ENCODE measurements at places on chromosomes 12 and 14.

DNA sequence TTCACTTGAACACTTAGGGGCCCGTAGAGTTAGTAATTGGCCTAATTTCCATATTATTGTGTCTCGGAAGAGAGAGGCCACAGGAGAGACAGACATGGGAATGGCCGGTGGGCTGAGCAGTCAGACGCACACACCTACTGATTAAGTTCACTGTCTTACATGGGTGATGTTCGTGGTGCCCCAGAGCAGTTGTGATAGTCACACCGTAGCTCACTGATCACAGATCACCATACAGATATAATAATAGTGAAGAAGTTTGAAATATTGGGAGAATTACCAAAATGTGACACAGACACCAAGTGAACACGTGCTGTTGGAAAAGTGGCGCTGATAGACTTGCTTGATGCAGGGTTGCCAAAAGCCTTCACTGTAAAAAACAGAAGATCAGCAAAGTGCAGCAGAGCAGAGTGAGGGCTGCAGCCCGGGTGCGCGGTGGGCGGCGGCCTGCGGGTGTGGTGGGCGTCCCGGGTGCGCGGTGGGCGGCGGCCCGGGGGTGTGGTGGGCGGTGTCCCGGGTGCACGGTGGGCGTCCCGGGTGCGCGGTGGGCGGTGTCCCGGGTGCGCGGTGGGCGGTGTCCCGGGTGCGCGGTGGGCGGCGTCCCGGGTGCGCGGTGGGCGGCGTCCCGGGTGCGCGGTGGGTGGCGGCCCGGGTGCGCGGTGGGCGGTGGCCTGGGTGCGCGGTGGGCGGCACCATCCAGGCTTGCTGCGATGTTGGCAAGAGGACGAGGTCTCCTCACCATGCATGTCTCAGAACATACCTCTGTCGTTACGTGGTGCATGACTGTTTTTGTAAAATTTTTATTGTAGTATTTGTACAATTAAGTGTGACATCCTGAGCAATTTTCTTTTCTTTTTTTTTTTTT lies 34.3 kb upstream of the TEX22 start:
- no peak for DNase-seq

- no peak for DNase-seq
Measured at GRCh38 chr14:75339059-75339458, 60.4 kb downstream of the FOS start.

GRCh38 chr12:4267704-4268328 lies 5.7 kb upstream of the CCND2 start:
- no peak for DNase-seq

- DNase-seq = no peak
Measured at GRCh38 chr12:94149781-94150239, 1.4 kb downstream of the PLXNC1 start.

DNA sequence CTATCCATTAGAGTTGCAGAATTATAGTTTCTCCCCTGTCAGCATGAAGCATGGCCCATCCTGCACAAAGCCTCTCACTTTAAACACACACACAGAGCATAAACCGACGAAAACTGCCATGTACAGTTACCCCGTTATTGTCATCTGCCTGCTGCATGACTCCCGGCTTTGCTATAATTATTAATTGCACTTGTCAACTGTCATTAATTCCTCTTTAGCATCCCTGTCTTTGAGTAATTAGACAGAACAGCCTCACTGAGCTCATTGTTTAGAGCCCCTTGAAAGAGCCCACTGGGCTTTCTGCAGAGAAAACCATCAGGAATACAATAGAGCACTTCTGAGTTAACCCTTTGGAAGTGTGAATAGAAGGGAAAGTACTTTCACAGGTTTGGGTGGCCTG lies 307.2 kb upstream of the SOX5 start:
- DNase-seq = no peak

DNA sequence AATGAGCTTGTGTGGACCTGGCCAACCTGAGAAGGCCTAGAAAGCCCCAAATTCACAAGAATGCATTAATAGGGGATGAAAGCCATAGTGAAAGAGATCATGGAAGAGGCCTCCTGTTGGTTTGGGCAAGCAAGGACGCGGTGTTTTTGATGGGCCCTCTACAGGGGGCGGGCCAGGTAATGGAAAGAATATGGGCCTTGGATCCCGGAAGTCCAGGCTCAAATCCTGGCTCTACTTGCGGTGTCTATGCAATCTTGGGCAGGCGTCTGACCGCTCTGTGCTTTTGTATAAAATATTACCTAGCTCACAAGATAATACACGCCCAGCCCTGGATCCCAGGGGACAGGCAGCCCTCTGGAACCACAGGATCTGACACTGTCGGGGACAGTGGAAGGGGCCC lies 41.1 kb upstream of the CLMN start:
- DNase-seq = no peak

- DNase-seq = no peak
Measured at GRCh38 chr12:51631591-51631990, 40.6 kb downstream of the SCN8A start.

- peak; percentile 71 for DNase-seq
Measured at GRCh38 chr12:107912421-107913004, 138.0 kb downstream of the ASCL4 start.

DNA sequence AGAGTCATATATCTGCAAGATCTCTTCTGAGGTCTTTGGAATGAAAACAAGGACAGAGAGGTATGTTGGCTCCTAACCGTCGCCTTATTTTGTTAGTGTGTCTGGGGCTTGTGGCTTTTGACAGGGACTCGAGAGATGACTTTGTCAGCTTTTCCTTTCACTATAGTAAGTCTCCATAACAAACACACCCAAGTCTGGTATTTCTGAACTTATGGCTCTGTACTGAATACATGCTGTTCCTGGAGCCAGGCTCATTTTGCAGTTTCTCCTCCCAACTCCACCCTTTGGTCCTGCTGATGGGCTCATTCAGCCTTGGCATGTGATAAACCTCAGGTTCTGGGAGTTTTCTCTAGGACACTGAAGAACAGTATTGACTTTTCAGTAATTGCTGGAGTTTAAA lies 27.7 kb upstream of the TMED10 start:
- DNase-seq = no peak

- DNase-seq = no peak
Measured at GRCh38 chr12:58557171-58557570, 363.1 kb downstream of the LRIG3 start.

DNA sequence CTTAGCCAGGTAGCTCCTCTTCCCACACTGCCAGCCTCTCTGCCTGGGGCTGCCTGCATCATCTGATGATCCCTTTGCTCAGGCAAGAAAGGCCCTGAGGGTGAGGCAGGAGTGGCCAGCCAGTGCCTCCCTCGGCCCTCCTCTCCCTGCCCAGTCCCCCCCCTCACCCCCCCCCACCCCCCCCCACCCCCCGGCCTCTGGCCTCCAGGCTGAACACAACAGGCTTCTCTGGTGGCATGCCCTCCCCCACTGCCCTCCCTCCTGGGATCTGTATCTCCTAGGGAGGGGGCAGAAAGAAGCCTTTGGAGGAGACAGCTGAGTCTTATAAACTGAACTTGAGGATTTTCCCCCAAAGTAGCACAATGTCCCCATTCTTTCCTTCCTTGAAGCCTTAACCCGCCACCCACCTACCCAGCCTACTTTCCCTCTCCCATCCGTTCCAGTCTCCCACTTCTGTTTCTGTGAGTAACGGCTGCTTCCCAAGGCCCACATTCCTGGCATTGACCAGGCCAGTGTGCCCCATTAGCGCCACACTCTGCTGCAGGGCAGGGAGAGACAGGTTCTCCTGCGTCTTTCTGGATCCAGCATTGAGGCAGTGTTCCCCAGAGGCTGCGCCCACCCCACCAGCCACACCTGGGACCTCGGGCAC lies 82.1 kb downstream of the B4GALNT3 start:
- DNase-seq = no peak

- no peak for DNase-seq
Measured at GRCh38 chr14:29908652-29909577, 18.7 kb downstream of the PRKD1 start.

GRCh38 chr14:105499256-105500035 lies 8.4 kb downstream of the TEDC1 start:
- DNase-seq = no peak

DNA sequence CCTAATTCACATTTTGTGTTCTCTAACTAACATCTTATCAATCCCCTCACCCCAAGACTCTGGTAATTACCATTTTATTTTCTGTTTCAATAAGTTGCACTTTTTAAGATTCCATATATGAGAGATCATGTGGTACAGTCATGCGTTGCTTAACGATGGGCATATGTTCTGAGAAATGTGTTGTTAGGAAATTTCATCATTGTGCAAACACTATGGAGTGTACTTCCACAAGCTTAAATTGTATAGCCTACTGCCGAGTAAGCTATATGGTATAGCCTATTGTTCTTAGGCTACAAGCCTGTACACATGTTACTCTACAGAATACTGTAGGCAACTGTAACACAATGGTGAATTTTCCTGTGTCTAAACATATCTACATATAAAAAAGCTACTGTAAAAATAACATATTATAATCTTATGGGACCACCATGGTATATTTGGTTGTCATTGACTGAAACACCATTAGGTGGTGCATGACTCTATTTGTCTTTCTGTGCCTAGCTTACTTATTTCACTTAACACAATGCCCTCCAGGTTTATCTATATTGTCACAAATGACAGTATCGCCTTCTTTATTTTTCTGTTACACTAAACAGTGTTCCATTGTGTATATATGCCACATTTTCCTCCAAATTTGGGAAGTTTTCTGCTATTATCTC lies 473.4 kb upstream of the LMO3 start:
- DNase-seq = no peak

- DNase-seq = no peak
Measured at GRCh38 chr14:86935241-86935885, 1057.6 kb downstream of the GALC start.

- no peak for DNase-seq
Measured at GRCh38 chr12:29610473-29611170, 113.1 kb upstream of the OVCH1 start.

- DNase-seq = no peak
Measured at GRCh38 chr14:99806836-99807235, 13.6 kb downstream of the EML1 start.

DNA sequence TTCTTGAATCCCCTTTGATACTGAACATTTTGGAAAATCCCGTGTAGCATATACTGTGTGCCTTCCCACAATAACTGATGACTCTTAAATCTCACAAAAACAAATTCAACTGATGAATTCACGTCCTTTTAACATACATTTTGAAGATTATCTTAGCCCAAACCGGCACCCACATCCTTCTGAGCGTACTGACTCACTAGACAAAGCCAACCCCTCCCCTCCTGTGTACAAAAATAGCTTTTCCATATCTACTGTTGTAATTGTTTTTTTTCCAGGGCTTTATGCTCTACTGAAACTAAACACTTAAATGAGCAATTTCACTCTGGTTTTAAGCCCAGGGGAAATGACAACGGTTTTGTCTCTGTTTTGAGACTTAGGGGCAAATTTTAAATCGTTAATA lies 109.4 kb upstream of the ATF7IP start:
- no peak for DNase-seq

GRCh38 chr12:5260086-5260485 lies 171.8 kb upstream of the NTF3 start:
- DNase-seq = no peak

GRCh38 chr14:58549105-58549757 lies 88.5 kb upstream of the DACT1 start:
- no peak for DNase-seq

- no peak for DNase-seq
Measured at GRCh38 chr12:122200541-122201175, 2.9 kb upstream of the B3GNT4 start.

- no peak for DNase-seq
Measured at GRCh38 chr12:6279631-6280030, 30.9 kb upstream of the PLEKHG6 start.

DNA sequence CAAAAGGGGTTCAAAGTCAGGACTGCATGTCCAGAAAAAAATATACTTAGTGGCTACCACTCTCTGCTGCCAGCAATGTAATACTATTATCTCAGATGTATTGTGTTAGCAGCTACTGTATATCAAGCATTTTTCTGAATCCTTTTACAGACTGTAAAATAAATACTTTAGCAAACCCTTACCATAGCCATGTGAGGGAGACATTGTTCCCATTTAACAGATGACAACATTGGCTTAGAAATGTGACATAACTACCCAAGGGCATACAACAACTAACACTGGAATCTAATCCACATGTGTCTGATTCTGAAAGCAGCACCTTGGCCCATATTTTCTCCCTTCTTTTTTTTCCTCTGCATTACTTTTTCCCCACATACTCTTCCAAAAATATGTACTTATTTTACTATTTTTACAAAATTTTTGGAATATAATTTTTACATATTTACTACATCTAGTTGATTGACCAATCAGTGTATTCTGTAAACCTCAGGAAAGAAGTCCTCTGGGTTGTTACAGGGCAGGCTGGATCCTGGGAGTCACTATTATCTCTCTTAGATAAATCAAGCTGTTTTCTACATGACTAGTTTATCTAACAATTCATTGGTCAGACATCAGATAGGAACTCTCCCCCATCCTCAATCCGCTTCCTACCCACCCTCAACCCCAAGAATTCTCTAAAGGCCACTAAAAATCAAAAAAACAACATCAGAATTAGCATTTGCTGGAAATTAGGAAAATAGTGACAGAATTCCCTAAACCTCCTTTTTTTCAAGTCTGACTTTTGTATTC lies 154.1 kb downstream of the BTG1 start:
- no peak for DNase-seq

DNA sequence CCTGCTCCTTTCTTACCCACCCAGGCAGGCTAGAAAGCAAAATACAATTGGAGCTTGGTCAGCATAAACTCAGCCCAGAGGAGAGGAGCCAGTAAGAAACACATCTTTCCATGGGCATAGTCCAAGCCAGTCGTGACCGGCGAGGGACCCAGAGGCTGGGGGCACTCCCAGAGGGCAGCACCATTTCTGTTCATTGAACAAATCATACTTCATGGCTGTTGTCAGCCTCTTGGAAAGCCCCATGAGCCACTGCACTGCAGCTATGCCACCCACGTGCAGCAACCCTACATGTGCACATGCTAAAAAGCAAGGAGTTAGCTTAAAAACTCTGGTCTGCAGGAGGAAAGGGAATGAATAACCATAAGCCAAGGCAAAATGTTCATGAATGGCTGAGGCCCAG lies 90.0 kb upstream of the CDKN3 start:
- no peak for DNase-seq

DNA sequence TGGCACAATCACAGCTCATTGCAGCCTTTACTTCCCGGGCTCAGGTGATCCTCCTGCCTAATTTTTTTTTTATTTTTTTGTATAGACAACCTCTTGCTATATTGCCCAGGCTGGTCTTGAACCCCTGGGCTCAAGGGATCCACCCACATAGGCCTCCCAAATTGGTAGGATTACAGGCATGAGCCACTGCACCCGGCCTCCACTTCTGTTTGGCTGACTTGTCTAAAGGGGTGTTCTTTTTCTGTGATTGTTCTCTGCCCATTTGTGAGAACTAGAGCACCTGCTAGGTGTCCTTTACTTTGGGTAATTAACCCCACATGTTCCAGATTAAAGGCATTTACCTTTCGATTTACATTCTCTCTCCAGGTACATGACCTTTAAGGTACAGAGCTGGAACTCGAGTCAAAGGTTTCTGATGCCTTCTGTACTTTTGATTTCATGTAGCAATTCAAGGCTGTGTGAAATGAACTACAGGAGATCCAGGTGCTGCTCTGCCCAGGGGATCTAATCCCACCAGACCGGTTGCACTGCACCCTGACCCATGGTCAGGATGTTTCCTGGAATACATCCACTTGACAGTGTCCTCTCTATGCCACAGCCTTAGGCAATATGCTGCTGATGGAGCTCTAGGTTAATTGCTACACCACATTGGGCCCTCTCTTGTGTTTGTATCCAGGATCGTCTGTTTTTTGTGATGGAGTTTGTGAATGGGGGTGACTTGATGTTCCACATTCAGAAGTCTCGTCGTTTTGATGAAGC lies 163.6 kb downstream of the PRKCH start:
- no peak for DNase-seq

- DNase-seq = no peak
Measured at GRCh38 chr14:91036741-91037469, 23.5 kb downstream of the RPS6KA5 start.
